ENCODE measurements at places on chromosomes 4 and X.

DNA sequence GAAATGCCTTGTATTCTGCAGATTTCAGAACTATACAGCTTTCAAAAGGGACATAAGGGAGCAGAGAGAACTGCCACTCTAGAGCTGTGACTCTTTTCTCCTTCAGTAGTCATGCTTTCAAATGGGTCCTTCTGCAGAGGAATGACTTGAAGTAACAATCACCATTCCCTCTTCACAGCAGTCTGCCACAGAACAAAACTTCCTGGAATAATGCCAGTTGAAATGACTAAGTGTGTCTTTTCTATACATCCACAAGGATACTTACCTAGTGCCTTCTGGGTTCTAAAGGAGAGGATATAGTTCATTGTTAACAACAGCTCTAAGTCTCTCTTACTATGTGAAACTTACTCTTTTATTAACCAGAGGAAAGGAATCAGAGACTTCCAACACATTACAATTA, 515.4 kb upstream of the ATOH1 start:
- no peak for DNase-seq

DNA sequence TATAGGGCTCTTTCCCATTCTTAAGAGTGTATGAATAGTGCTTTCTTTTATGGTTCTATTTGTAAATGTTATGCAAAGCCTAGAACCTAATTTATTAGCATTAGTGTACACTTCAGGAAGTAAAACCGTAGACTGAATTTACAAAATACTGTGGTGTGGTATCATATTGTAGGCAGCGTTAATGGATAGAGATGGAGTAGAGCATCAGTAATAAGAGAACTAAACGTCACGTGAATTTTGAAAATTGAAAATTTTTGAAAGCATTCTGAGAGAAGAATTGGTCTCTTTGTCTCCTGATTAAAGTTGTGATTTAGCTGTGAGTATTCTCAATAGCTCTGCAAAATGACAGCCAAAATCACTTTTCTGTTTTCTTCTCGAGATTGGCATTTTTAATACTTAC, 2.9 kb downstream of the STIM2 start:
- DNase-seq: no peak

- DNase-seq: no peak
These were observed 125.9 kb upstream of the PABPC4L start for GRCh38 chr4:134327274-134328122.

DNA sequence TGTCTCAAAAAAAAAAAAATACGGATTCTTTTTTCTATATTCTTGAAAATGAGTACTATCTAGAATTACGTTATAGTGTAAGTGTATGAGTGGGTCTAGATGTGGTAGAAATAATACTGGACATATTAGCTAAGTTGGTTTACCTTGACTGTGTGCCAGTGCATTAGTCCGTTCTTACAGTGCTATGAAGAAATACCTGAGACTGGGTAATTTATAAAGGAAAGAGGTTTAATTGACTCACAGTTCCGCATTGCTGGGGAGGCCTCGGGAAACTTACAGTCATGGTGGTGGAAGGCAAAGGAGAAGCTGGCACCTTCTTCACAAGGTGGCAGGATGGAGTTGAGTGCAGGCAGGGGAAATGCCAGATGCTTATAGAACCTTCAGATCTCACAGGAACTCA, 92.4 kb downstream of the ARHGAP10 start:
- DNase-seq: no peak

DNA sequence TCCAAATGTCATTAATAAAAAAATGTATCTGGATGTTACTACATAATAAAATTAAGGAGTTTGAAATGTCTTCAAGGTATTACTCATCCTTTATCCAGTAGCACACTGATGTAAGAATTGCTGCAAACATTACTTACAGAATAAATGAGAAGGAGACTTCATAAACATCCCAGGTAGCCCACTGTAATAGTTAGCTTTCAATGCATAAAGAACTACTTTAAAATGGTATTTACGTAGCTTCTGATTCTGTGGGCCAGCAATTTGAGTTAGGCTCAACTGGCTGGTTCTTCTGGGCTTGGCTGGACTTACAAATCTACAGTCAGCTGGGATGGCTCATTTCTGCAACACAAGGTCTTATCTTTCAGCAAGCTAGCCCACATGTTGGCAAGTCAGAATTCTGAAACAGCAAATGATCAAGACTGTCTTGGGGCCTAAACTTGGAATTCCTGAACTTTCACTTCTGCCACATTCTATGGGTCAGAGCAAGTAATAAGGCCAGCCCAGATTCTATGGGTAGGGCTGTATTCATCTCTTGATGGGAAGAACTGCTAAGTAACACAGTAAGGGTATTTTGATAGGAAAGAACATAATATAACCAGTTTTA, 522.5 kb downstream of the IQCM start:
- no peak for DNase-seq

DNA sequence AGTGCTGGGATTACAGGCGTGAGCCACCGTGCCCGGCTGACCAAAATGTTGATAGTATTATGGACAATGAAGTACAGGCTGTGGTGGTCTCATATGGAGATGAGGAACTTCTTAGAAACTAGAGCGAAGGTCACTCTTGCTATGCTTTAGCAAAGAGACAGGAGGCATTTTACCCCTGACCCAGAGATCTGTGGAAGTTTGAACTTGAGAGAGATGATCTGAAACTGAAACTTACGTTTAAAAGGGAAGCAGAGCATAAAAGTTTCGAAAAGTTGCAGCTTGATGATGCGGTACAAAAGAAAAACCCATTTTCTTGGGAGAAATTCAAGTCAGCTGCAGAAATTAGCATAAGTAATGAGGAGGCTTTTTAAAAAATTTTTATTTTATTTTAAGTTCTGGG, 8.5 kb upstream of the CTAG2 start:
- no peak for DNase-seq

GRCh38 chrX:20132666-20133065, 9.0 kb downstream of the EIF1AX start:
- DNase-seq: no peak

DNA sequence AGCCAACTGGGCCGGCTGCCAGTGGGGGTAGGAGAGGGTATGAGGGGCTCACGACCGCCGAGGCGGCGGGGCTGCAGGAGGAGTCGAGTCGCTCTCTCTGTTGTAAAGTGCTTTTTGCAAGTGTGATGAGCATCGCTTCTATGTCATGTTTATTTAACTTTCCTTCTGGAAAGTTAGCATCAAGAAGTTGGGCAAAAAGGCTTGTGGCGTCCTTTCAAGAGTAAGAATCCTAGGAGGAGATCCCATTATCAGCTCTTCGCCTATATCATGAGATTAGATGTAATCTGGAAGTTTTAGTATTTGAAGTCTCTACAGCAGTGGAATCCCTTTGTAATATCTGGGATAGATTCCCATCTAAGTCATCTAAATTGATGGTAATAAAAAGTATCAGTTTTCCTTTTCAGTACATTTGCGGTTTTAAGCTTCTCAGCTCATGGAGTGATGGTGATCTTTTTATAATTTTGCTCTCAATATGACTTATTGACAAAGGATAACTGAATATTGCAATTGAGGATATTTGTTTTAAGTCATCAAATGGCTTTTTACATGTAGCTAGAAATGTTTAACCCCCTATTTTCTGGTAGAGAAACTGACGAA, 1.7 kb downstream of the GALNT7 start:
- DNase-seq: no peak

DNA sequence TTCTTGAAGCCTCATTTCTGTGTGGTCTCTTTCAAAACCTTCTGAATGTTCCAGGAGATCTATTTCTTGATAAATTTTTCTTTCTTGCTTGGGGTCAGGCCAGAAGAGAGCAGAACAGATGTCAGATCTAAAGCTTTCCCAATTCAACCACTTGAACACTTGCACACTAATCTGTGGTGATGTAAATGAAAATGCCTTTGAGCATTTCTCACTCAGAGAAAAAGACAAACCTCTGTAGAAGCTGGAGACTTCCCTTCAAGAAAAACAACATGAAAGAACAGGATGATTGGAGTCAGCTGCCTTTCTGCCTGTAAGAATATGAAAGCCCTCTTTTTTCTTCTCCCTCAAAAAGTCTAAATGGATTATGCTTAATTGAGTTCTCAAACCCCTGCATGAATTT, 11.2 kb downstream of the IGFBP7 start:
- DNase-seq: no peak

- no peak for DNase-seq
These were observed 74.1 kb downstream of the TAB3 start for GRCh38 chrX:30814978-30815377.

DNA sequence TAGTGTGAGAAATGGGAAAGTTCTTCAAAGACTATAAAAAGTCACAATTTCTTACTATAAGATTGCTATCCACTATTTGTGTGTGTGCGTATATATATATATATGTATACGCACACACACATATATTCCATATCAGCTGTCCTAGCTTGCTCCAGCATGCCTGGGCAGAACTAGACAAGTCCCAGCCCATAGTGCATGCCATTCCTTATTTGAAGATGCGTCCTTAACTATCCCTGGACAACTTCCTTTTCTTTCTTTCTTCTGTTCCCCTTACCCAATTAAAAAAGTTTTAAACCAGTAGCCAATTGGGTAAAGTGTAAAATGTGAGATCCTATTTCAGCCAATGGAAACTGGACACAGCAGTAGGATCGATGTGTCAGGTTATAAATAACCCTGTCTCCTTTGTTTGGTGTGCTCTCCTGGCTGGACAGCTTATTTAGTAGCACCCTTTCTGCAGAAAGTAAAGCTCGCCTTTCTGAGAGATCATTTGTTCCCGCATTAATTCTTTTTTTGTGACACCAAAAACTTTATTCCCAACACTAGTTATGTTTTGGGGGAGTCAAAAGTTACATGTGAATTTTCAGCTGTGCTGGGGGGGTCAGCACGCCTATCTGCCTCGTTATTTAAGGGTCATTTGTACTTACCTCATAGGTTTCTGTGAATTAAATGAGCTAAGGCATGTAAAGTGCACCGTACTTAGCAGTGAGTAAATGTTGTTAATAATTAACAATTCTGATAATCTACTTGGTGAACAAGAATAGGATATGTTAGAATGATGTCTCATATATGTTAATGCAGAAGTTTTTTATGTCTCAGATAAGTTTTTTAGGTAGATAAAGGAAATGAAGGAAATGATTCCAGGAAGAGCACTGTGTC, 40.9 kb downstream of the KDM6A start:
- no peak for DNase-seq

- DNase-seq: no peak
These were observed 21.8 kb downstream of the KIAA1210 start for GRCh38 chrX:119105826-119106225.

GRCh38 chr4:99960648-99961047, 10.6 kb upstream of the H2AZ1 start:
- DNase-seq: no peak

DNA sequence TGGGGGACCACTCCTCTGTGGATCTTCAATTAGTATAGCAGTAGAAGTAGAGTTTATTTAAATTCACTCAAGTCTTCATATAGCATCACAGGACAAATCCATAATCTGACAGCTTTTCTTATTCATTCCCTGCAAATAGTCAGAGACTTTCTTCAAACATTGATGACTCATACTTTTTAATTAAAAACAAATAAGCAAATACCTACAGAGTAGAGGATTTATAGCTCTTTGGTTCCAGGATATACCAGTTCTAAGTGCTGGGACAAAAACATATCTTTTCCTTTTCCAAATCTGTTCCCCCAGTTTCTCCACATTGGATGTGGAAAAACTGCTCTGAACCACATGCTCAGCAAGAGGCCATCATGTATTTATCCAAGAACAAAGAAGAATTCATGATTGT, 24.1 kb downstream of the EMCN start:
- DNase-seq: no peak
